ENCODE measurements at places on chromosomes 6 and 20.

- DNase-seq: no peak
Observed at GRCh38 chr6:31091680-31092079, 20.7 kb downstream of the C6orf15 start.

- no peak for DNase-seq
Observed at GRCh38 chr6:40037271-40037670, 103.0 kb upstream of the MOCS1 start.

- DNase-seq: no peak
Observed at GRCh38 chr6:105769987-105770386, 316.1 kb upstream of the PRDM1 start.

DNA sequence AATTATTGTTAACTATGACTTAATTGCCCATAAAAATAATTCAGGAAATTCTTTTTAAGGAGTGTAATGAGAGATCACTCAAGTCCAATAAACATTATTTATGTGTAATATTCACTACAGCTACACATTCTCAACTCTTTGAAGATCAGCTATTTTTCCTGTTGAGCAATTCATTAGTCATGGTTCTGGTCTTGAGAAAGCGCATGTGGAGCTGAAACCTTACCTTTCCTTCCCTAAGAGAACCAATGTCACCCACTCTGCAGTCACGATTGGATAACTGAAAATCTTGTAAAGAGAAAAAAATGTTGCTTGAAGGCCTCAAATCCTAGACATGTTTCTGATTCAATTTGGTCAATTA, 736.9 kb upstream of the MARCKS start:
- DNase-seq: no peak

DNA sequence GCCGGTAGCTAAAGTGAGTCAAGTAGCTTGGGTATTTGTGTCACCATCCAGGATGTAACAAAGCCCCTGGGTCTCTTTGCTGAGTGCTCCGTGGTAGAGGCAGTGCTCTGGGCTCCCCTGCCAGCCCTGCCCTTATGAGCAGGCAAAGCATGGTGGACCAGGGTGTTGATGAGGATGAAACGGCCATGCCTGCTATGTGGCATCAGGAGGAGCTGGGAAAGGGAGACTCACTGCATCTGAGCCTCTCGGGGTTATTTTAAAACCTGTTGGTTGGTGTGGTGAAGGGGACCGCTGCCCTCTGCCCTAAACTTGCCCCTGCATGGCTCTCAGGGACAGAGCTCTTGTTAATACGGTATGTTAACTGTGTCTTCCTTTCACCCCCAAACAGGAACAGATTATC, 143.1 kb downstream of the DTNBP1 start:
- DNase-seq: no peak

- DNase-seq: no peak
Observed at GRCh38 chr20:61749406-61750075, 316.1 kb downstream of the TAF4 start.

GRCh38 chr6:16658348-16659034, 102.8 kb downstream of the ATXN1 start:
- DNase-seq: no peak

GRCh38 chr6:163180874-163181541, 233.5 kb upstream of the QKI start:
- no peak for DNase-seq

DNA sequence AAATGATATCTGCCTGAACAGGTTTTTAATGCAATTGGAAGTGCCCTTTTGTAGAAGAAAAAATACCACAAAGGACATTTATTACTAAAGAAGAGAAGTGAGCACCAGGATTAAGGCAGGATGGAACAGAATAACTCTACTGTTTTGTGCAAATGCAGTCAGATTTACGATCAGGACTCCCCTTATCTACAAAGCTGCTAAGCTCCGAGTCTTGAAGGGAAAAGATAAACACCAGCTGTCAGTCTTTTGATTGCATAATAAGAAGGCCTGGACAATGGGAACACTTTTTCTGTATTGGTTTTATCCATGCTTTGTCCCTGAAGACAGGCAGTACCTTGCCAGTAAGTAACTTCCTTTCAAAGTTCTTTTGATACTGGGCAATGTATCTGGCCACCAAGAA, 797.9 kb upstream of the SLC35B3 start:
- DNase-seq: no peak

GRCh38 chr20:59247731-59248684, 52.4 kb upstream of the EDN3 start:
- DNase-seq: no peak

GRCh38 chr6:5173810-5174209, 86.9 kb downstream of the LYRM4 start:
- DNase-seq: peak; percentile 28

DNA sequence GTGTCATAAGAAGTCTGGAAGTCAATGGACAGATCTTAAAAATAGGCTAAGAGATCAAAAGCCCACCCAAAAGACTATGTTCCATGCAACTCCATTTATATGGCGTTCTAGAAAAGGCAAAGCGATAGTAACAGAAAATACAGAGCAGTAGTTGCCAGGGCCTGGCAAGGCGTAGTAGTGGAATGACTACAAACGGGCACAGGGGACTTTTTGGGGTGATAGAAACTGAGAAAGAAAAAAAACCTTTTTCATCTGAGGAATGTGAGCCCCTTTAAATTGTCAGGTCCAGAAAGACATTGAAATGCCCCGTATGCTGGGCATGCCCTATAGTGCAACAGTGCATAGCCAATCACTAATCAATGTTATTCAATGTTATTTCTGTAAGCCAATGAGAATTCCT, 47.2 kb upstream of the FAM50B start:
- no peak for DNase-seq

All from natural killer cell (primary cell).